ENCODE measurements at places on chromosomes 1 and 21. TPM values are rescaled to one million over a fixed set of nuclear protein-coding genes. Genes with fewer than 3 reads are reported as not detected.
A peak's percentile ranks its signal among the peaks of the same experiment; 100 is the strongest.

DNA sequence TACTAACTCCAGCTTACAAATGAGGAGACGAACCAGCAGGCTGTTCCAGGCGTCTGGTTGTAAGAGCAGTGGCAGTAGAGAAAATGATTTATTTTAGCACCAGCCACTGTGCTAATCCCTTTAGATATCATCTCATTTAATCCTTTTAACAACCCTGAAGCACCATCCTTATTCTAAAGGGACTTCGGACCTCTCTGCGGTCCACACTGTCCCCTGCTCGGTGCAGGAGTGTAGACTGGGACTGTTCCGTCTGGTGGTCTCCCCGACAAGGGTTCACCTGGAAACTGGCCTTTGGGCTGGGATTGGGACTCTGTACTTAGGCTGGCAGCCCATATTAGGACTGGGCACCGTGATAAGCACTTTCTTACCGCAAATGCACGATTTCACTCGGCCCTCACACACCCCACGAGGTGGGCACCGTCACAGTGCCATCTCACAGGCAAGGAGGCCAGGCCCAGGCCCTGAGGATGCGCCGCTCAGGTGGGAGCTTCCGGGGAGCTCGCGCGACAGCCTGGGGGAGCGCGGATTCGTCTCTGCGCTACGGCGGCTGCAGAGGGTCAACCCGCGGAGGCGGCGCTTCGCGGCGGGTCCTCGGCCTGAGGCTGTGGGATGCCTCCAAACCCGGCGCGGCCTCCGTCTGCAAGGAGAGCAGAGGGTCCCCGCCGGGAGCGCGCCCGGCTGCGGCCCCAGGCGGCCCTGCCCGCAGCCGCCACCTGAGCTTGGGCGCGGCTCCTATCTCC is 45.2 kb downstream of the ATP1A1 start:
- DNase-seq = peak; percentile 78

- no peak for DNase-seq
Observed at GRCh38 chr1:31674626-31675025, 29.2 kb downstream of the COL16A1 start.

Gene ACKR1
- 4.5 TPM for polyA plus RNA-seq

Gene KPRP
- not detected for polyA plus RNA-seq

GRCh38 chr1:151885479-151885878 is 23.8 kb downstream of the THEM4 start:
- DNase-seq = no peak

GRCh38 chr1:154831462-154831861 is 38.6 kb downstream of the KCNN3 start:
- no peak for DNase-seq

DNA sequence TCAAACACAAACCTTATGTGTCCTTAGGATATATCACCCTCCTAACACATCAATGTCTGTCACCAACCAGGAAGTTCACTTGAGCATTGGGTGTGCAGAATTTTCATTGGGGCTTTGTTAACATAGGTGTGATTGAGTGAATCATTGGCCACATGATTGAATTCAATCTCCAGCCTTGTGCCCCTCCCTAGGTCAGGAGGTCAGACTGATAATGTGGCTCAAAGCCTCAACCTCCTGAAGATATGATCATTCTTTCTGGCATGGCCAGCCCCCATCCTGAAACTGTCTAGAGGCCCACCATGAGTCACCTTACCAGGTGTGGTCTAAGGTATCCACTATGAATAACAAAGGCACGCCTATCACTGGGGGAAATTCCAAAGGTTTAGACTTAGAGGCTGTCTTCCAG is 90.1 kb downstream of the PKN2 start:
- no peak for DNase-seq

Gene TRIM17
- polyA plus RNA-seq = 3.0 TPM

DNA sequence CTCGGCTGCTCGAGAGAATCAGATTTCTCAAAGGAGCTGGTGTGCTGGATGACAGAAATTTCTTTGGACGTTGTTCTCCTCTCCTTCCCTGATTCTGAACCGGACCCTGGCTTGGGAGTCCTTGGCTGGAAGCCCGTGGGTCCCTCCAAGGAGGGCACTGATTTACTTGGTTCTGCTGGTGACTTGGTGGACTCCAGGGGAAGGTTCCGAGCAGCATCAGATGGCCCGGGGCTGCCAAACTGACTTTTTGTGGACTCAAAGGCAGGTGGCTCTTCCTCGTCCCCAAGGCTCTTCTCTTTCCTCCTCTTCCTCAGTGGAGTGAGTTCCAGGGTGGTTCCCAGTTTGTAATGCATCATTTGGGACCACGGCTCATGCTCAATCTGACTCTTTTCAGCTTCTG is 97.9 kb upstream of the EDN2 start:
- DNase-seq = no peak

- no peak for DNase-seq
Observed at GRCh38 chr1:78676993-78677392, 27.4 kb downstream of the IFI44 start.

Measured in right lung (tissue), 10 donors.